ENCODE measurements at places on chromosomes 12 and 14. TPM values are rescaled to one million over a fixed set of nuclear protein-coding genes. Genes with fewer than 3 reads are reported as not detected.

DNA sequence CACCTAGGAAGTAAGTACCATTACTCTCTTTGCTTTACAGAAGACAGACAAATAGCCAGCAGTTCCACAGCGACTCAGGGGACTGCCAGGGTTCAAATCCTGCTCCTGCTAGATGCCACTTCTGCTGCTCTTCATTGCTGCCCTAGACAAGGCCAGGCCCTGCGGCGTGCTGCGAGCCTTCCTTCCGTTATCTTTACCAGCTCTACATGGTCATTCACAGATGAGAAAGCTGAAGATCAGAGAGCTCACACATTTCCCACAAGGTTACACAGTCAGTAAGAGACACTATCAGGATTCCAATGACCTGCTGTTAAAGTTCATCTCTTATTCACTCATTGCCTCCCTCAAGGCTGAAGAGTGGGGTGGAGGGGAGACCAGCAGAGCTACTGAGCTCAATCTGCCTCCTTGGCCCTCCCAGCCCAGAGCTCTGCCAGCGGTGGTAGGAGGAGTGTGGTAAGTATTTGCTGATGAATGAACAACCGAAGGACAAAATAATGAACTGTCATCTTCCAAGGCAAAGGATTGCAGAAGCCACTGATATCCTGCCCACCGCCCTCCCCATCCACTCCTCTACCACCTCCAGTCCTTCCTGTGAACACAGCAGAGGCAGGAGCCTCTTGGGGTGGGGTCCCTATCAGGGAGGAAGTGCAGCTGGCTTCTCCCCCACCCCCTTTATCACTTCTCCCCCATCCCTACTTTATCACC, 14.6 kb upstream of the HDAC7 start:
- DNase-seq: no peak

GRCh38 chr12:19457561-19457960, 18.3 kb downstream of the AEBP2 start:
- no peak for DNase-seq

GRCh38 chr14:54127526-54127925, 170.9 kb upstream of the BMP4 start:
- DNase-seq: no peak

DNA sequence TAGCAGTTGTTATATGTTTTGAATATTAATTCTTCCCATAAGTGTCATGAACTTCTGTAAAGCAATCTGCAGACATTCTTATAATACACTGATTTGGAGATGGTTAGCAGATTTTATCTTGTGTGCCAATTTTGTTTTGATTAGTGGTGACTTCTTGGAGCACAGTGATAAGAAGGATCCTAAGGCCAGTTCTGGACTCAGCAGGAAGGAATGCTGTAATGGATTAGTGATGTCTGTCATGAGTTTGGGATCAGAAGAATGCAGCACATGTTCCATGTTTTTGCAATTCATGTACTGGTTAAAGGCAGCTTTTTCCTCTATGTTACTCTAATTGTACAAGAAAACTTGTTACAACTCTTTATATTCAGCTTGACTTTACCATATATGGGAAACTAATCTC, 91.5 kb downstream of the UNC79 start:
- DNase-seq: no peak

DNA sequence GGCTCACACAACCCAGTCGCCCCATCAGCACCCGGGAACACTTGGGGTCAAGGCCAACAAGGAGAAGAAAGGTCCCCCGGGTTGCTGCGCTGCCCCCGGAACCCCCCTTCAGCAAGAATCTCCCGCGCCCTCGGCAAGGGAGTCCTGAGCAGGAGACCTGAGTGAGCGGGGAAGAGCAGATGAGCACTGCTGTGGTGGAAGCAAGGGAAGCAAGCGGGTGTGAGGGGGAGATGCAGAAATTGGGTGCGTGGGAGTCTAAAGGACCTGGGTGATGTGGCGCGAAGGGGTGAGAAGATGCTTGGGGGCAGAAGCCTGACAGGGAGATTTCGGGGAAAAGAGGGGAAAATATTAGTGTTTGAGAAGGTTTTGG, 105.5 kb upstream of the PRB2 start:
- no peak for DNase-seq

DNA sequence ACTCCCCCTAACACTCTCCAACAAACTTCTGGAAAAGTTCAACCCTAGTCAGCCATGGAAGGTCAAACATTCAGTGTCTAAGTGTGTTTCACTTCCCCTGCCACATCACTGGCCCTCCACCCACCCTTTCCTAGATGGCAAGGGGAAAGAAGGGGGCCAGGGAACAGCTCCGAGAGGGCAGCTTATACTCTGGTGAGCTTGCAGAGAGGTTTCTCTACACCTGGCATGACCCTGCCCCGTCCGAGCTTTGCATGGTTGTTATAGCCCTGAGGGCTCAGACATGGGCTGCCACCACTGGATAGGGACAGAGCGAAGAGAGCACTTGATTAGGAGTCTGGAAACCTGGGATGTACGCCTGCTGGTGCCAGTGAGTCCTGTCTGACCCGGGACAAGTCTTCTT, 4.0 kb downstream of the ACVRL1 start:
- no peak for DNase-seq

DNA sequence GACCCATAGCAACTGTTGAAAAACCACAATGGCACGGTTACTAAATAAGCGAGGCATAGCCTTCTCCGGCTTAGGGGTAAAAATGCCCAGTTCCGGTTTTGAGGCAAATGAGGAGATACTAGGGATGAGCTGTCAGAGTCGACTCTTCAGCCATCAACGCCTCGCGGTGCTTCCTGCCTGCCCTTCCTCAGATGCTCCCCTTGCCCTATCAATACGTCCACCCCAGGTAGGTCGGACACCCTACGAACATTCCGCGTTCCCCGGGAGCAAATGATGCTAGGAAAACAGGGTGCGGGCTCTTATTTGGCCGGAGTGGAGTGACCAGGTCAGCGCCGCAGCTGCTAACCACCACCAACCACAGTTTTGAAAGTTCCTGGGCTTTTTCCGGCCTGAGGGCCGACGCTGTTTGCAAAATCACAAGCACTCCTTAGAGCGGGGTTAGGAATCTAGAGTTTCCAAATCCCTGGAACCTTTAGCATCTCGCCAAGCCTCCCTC, 1.2 kb downstream of the SRSF9 start:
- no peak for DNase-seq

DNA sequence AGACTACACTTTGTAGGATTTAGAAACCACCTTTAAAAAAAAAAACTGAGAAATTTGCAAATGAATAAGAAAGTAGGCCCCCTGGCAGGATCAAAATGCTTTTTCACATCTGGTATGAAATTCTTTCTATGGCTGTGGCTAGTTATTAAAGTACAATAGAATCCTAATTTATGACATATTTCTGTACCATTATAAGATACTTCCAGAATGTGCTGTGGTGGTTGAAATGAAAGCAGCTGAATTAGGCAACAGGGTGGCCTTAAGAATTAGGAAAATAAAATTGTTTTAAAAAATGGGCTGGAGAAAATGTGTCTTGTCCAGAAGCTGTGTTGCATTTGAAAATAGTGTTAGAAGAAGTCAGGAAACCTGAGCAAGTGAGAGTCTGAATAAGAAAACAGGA, 85.9 kb upstream of the PDE3A start:
- DNase-seq: no peak

GRCh38 chr12:110861729-110862128, 14.9 kb downstream of the CCDC63 start:
- no peak for DNase-seq

DNA sequence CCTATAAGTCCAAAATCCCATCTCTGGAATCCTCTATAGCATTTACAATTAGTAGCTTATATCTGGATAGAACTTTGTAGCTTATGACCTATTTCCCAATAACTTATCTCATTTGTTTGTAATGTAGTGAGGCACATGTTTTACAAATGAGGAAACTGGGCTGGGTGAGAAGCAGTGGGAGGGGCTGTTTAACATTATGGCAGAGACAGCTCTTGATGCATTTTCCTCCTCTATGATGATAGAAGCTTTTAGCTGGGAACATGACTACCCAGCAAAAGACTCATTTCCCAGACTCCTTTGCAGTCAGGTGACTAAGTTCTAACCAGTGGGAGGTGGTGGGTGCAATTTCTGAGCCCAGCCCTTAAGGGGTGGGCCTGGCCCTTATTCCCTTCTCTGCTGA, 179.7 kb downstream of the TTC8 start:
- DNase-seq: no peak

DNA sequence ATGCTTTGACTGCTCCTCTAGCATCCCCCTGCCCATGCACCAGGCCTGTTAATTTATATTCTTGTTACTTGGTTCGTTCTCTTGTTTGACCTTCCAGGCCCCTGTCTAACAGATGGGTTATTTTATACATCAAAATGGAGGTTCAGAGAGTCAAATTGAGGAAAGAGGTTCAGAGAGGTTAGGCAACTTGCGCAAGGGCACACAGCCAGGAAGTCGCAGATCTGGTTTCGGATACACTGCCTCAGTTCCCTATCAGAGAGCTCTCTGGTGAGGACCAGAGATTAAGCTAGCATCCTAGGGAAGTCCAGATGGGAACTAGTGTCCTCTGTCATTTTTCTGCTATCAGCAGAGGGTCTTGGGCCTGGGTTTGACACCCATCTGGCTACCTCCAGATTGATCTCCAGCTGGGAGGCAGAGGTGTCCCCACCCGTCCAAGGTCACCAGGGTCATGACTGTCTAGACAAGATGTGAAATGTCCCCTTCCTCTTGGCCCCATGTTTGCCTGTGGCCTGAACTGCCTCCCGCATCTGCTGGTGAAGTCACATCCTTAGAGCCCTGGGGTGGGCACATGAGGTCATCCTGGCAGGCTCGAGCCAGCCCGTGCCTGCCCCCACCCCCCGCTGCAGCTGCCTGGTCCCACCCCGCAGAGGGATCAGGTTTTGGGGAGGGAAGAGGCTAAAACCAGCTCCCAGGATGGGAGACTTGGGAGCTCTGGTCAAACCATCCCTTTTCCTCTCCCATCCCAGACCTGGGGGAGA, 84.3 kb upstream of the NCOR2 start:
- no peak for DNase-seq

GRCh38 chr12:42076976-42077375, 67.7 kb downstream of the GXYLT1 start:
- DNase-seq: no peak

GRCh38 chr12:21828136-21828775, 53.8 kb upstream of the KCNJ8 start:
- DNase-seq: no peak

DNA sequence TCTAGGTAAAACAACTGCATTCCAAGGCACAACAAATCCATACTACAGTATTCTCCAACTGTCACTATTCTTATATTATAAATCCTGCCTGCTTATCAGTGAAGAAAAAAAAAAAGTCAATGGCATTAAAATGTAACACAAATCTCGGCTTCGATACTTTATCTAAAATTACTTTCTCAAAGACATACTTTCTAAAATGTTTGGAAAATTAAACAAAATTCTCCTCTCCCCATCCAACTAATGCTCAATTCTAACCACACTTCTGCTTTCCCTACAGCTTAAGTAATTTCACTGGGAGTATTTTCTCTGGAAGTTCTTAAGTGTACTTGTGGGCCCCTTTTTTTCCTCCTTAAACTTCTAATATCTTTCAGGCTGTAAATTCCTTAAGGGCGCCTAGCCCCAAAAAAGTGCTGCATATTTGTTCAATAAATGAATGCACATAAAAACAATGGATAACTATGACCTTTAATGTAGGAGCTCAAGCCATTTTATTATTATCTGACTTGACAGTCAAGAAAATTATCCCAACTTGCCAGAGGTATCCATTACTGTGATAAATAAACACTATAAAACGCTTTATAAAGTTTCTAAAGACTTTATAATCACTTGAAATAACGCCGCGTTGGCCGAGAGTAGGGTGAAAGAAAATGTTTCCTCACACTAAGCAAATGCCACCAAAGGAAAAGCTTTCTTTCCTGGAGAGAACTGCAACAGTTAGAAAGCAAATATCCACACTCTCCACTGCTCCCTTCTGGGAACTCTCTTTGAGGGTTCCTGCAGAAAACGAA, 977 bp downstream of the HEATR5A start:
- DNase-seq: no peak

GRCh38 chr12:52091061-52091460, 11.6 kb downstream of the SMIM41 start:
- no peak for DNase-seq

DNA sequence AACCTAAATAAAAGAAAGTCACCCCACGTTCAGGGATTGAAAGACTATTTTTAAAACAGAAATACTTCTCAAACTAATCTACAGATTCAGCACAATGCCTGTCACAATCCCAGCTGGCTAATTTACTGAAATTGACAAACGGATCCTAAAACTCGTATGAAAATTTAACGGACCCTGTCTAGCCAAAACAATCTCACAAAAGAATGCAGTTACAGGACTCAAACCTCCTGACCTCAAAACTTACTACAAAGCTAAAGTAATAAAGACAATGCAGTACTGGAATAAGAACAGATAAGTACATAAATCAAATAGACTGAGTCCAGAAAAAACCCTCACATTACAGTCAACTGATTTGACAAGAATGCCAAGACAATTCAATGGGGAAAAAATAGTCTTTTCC, 48.8 kb downstream of the IPO8 start:
- no peak for DNase-seq

GRCh38 chr14:80678436-80678835, 263.1 kb downstream of the CEP128 start:
- no peak for DNase-seq

Gene RNASE7
- not detected for total RNA-seq

Gene KIF5A
- total RNA-seq: 2.0 TPM

Gene SPRYD3
- 60.3 TPM for total RNA-seq

Gene PTHLH
- not detected for total RNA-seq

Gene HCAR2
- total RNA-seq: 0.64 TPM

Gene NKX2-1
- not detected for total RNA-seq

Gene GPRC5A
- total RNA-seq: not detected

Gene FOXG1
- not detected for total RNA-seq

Gene EPYC
- not detected for total RNA-seq

Gene KRT82
- not detected for total RNA-seq

Gene KRT83
- not detected for total RNA-seq
